AG09319 (cell line): ENCODE measurements at places on chromosomes 13 and 19.

- DNase-seq = no peak
Observed at GRCh38 chr19:3842948-3843347, 25.9 kb downstream of the ZFR2 start.

DNA sequence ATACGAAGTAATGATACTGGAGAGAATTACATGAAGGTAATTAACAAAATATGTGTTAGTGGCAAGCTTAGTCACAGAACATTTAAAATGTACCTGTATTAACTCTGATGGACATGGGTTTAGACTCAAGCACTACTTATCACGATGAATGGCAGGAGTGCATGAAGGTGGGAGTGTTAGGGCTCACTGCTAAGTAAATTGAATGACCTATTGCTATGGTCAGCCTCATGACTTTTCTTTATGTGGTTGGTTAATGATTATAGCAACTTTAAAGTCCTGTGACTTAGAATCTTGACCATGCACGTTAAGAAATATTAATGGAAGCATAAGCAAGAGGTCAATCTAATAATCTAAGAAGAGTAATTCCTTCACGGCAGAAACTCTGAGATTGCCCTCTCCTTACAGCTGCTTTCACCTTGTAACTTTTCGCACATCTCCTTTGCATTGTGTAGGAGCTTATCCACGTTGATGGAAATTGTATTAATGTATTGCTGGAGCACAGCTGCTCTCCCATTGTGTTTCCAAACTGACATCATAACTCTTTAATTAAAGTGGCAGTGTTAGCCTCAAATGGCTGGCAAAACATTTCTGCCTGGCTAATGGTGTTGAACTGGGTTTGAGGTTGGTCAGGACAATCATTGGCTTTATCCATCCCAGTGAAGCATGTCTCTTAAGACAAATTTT lies 114.5 kb downstream of the RXFP2 start:
- no peak for DNase-seq

- no peak for DNase-seq
Observed at GRCh38 chr13:80458543-80458942, 117.6 kb upstream of the SPRY2 start.

DNA sequence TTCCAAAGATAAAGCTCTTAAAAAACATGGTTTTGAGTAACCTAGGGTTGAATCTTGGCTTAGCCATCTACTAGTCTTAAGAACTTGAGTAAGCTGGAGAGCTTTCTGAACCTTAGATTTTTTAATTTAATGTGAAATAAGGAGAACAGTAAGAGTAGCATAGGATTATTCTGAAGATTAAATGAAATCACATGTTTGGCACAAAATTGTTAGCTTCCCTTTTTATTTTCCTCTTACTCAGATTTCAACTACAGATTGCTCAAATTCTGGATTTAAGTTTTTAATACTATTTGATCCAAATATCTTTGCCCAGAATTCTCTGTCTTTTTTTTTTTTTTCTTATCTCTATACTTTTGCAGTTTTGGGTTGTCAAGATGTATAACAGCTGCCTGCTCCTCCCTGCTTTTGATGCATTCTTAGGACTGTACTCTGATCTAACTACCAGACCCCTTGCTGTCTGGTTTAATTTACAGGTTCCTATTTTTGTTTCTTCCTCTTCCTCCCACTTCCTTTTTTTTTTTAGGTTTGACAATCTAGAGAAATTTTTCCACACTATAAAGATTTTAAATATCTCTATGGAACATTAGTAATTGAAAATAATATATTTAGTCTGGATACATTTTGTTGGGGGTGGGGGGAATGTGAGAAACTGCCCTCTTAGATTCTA lies 12.3 kb downstream of the POMP start:
- no peak for DNase-seq

GRCh38 chr19:53912653-53913052 lies 3.6 kb downstream of the CACNG7 start:
- DNase-seq = no peak

DNA sequence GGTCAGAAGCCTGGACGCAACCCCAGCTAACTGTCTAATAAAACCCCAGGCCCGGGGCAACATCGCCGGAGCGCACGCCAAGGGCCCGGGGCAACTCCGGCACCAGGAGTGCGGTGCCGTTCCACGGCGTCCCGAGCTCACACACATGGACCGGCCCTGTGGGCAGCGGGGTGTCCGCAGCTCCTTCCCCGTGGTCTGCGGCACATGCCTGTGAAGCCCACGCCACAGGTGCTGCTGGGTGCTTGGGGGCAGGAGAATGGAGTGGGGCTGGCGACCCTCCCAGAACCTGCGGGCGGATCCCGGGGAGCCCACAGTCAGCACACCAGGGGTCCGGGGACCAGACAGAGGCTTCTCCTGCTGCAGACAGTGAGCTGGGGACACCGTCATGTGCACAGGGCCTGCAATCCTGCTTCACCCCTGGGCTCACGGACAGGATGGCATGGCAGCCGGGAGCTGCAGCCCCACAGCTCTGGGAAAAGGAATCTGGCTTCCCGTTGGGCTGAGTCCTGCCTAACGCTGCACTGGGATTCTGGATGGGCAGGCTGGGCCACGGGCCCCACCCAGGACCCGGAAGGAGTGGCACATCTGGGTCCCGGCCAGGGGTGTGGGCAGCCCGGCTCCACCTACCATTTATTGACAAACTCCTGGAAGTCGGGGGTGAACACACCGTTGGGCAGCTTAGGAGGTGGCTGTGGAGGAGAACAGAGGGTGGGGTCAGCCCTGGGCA lies 28.2 kb upstream of the ZBTB7A start:
- DNase-seq = no peak

DNA sequence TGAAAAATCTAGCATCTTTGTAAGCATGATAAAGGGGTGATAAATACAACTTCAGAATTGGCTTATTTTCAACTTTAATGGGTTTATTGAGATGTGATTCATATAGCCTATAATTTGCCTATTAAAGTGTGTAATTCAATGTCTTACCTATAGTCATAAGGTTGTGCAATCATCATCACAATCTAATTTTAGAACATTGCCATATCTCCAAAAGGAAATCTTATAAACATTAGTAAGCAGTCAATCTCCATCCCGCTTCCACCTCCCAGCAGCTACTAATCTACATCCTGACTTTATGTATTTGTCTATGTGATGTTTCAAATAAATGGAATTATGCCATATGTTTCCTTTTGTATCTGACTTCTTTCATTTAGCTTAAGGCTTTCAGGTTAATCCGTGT lies 145.2 kb upstream of the KLHL1 start:
- no peak for DNase-seq

GRCh38 chr13:45432737-45433380 lies 14.7 kb upstream of the SLC25A30 start:
- DNase-seq = no peak

DNA sequence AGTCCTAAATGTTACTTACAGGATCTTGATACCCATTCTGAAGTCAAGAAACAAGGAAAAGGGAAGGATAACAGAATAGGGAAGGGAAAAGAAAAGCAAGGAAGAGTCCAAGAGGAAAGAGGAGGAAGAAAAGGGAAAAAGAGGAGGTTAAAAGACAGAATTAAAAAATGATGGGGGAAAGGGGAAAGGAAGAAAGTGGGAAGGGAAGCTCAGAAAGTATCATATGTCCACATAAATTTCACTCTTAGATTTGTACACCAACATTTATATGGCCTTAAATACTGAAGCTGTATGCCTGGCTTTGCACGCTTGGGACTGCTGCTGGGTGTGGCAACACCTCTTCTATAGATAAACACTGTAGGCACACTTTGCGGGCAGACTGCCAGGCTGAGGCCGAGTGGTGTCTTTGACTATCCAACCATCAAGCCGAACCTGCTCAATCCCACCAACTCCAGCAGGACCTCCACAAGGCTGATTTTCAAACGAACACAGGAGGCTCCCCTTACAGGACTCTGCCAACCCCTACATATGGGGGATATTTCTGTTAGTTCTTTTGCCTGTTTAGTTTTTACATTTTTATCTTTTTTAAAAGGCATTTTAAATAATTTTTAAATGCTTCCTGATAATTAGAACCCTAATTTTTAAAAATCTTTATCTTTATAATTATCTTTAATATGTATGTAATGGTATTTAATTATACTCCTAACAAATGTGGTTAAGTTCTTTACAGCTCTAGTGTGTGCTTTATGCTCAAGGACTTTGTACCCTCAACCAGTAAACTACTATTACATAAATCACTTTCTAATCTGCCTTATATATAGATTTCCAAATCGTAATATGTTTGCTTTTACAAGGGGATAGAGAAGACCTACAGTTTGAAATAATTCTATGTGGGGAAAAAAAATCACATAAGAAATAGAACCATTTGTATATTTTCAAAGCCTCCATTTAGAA lies 154.2 kb downstream of the DIAPH3 start:
- DNase-seq = no peak

GRCh38 chr19:15475169-15475568 lies 4.1 kb downstream of the PGLYRP2 start:
- no peak for DNase-seq

- DNase-seq = no peak
Observed at GRCh38 chr13:106047859-106048258, 487.6 kb downstream of the EFNB2 start.

GRCh38 chr13:98022210-98022609 lies 68.7 kb downstream of the IPO5 start:
- peak; percentile 5 for DNase-seq

GRCh38 chr19:2345794-2346663 lies 14.0 kb upstream of the TMPRSS9 start:
- no peak for DNase-seq

DNA sequence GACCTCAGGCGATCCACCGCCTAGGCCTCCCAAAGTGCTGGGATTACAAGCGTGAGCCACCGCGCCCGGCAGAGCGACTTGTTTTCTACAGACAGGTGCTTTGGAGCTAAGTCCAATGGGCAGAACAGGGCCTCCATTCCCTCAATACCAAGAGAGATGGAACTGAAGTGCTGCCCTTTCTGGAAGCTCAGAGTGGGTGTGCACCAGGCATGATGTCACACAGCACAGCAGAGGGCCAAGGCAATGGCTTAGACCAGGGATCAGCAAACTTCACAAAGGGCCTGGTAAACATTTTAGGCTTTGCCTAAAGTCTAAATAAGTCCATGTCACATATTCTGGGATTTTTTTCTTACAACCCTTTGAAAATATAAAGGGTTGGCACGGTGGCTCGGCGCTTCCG lies 21.3 kb downstream of the TLE6 start:
- DNase-seq = no peak

DNA sequence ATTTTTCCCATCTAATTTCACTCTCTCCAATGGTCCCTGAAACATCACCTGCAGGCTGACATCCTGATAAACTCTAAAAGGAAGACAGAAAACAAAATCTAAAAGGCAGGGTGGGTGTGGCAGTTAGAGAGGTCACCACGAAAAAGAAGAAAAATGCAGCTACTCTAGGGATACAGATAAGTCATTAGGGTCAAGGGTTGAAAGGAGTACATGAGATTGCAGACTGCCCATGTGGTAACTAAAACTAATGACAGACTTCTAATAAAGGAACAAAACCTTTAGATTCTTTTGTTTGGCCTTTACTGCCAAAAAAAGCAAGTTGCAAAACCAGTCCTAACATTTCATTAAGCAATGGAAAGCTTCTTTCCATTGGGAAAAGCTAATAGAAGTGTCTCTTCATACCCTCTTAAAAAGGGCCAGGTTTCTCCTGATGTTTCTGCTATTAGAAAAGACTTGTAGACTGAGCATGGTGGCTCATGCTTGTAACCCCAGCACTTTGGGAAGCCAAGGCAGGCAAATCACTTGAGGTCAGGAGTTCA lies 31.0 kb downstream of the THSD1 start:
- DNase-seq = no peak

DNA sequence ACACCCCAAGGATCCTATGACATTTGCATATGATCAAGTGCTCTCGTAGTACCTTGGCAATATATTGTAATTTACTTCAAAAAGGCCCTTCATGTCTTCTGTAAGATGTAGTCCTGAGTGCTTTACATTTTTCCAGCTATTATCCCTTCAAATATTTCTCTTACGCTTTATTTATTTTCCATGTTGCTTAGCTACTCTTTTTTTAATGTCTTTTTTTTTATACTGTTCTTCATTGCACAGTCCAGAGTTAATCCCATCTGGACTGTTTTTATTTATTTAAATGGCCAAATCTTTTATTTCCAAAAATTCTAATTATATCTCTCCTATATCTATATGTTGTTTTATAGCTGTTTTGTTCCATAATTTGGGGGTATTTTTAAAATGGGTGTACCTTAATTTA lies 371.3 kb downstream of the SLC7A1 start:
- DNase-seq = no peak

DNA sequence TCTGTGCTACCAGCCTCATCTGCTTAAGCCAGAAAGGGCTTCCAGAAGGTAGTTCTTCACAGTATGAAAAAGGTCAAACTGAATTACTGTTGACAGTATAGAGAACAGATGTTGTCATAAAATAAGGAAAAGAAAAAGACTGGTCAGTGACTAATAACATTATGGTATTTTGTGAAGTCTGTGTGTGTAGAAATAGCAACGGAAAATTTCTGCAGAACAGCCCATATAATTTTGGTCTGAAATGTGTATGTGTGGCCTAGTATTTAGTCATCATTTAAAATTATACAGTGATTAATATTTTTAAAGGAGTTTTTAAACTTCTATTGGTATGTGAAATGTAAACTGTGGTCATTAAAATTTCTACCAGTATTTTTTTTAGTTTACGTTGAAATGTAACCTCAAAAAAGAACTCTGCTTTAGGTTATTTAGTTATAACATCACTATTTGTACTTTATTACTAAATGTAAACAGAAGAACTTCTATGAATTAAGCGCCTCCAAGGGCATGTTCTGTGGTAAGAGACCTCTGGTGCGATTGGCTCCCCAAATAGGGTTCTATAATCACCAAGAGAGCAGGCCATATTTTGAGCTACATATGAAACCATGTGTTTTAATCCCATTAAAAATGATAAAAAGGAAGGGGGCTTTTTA lies 3.3 kb upstream of the GPR183 start:
- DNase-seq = peak; percentile 50

GRCh38 chr13:26656919-26657318 lies 99.4 kb downstream of the WASF3 start:
- DNase-seq = peak; percentile 20

- no peak for DNase-seq
Observed at GRCh38 chr13:21047591-21048282, 13.6 kb downstream of the LATS2 start.

DNA sequence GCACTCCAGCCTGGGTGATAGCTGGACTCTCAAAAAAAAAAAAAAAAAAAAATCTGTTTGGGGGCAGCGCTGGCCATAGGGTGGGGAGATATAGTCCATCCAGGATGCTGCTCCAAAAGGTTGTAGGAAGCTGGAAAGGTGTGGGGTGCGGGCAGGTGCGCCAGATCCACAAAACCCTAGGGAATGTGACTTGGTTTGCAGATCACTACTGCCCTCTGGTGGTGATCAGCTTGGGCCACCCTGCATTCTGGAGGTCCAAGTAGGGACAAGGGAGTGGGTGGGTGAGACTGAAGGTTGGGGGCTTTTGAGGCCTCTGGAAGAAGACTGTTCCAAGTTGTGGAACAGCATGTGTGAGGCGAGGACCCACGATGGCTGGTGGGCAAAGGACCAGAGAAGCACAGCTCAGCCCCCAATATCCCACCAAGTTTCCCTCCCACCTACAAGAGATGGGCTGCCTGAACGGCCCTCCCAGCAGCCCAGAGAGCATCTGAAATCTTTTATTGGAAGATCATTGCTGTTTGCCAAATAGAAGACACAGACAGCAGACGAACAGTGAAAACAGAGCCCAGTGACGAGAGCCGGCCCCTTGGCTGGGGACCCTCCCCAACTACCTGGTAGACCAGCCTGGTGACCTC lies 10.4 kb upstream of the TYK2 start:
- peak; percentile 27 for DNase-seq
